Astrocyte of the hippocampus (primary cell): ENCODE measurements at places on chromosomes 7 and 10.

GRCh38 chr10:123570051-123570897 is 95.9 kb upstream of the GPR26 start:
- no peak for DNase-seq

DNA sequence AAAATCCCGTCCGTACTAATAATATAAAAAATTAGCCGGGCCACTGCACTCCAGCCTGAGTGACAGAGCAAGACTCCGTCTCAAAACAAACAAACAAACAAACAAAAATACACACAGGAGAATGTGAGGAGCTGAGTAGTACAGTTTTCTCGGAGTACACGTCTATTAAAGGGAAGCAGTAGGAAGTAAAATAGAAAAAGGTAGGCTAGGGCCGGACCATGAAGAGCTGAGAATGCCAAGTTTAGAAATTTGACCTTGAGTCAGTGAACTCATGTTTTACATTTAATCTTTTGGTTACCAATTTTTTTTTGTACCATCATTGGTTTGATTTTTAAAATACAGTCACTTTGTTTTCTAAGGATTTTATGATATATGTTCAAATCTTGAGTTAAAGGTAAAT is 64.1 kb downstream of the KAT6B start:
- no peak for DNase-seq

DNA sequence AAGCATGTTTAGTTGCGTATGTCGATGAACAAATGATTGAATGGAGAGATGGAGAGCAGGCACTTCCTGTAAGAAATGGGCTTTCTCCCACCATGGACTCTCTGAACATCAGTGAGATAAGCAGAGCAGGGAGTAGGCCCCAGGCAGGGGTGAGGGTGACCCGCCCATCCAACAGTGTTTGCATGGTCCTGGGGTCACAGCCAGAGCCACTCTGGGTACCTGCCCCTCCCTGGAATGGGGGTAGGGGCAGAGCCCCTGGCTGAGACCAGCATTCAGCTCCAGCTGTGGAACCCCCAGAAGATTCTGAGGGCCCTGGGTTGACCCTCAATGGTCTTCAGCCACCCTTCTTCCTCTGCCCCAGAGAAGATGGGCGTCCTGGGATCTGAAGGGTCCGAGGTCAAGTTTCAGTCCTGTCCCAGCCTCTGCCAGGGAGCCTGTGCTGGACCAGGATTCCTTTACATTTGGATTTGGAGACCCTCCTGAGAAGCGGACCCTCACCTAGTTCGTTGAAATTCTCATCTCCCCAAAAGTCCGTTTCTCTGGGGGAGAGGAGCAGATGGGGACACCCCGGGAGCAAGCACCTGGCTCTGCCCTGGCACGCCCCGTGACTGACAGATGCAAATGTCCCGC is 2.4 kb upstream of the FGF8 start:
- DNase-seq, result no peak

DNA sequence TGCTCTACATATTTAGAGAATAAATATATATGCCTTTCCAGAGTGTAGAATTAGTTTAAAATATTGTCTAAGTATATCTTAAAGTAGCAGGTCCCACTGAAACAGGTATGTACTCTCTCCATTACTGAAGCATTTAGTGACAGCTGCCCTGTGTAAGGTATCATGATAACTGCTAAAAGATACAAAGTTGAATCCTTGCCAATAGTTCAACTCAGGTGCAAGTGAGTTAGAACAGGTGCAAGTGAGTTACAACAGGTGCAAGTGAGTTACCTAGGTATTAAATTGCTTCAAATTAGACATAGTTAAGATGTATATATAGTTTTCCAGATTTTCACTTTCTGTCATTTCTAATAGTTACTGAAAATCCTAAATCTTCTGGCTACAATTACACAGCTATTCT is 119.1 kb downstream of the CNOT4 start:
- no peak for DNase-seq

GRCh38 chr7:133300088-133300487 is 47.2 kb downstream of the EXOC4 start:
- no peak for DNase-seq

DNA sequence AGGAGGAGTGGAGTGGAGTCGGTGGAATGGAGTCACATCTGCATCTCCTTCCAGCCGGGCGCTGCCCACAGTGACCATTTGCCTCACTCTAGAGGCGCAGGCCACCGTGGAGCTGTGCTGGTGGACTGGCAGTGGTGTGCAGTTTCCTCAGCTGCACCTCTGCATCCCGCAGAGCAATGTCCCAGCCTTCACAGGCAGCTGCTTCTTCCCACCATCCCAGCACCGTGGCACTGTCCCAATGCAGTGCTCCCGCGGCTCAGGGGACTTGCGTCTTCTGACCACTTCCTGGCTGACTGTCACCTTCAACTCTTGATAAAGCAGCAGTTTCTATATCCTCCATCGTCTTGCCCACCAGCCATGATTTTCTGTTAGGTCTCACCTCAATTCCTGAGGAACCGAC is 90.3 kb upstream of the SFMBT2 start:
- DNase-seq, result no peak

DNA sequence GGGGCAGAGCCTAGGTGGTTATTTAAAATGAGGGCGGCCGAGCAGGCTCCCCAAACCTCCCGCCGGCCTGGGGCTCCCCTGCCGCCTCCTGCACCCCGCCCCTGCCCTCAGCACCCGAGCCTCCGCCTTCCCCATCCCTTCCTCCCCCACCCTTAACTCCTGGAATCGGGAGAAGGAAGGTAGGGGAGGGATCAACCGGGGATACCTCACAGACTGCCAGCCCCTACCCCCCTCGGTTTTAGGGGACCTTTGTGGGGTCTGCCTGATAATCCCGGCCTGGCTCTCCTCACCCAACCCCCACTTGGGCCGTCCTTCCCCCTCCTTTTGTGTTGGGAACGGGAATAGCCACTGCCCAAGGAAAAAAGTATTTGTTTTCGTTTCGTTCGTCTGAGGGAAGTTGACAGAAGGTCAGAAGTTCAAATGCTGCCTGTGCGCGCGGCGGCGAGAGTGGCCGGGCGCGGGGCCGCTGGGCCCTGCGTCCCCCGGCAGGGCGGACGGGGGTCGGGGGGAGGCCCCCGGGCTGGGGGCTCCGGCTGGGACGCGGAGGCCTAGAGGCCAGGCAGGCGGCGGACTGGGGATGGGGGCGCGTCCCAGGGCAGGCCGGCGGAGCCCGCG is 2.8 kb downstream of the SHH start:
- no peak for DNase-seq

DNA sequence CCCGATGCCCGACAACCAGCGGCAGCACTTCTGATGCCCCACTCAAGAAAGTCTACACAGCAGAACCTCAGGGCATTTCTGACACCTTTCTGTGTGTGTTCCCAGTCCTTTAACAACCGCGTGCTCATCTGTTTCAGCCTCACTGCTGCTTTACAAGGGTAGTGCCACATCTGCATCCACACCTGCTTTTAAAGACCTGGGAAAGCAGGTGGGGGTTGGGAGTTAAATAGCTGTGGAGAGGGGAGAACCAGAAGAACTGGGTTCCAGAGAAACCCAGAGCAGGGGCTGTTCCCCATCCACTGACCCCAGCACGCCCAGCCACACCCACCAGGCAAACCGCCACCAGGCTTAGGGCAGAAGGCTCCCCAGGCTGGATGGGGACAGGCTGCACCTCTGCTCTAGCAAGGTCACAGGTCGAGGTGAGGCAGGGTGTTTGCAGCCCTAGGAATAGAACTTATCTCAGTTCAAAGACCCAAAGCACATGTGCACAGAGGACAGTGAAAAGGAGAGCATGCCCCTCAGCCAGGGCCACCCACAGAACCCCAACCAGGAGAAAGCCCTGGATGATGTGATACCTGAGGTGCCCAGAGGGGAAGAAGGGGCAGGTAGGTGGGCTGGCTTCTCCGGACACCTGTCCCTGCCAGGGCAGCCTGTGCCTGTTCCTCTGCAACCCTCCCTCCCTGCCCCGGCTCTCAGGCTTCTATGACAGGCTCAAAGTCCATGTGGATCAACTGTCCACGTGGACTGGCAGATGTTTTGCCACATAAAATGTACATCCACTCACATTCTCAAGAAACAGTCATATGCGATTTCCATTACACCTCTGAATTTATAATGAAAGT is 51.3 kb downstream of the COBL start:
- no peak for DNase-seq

DNA sequence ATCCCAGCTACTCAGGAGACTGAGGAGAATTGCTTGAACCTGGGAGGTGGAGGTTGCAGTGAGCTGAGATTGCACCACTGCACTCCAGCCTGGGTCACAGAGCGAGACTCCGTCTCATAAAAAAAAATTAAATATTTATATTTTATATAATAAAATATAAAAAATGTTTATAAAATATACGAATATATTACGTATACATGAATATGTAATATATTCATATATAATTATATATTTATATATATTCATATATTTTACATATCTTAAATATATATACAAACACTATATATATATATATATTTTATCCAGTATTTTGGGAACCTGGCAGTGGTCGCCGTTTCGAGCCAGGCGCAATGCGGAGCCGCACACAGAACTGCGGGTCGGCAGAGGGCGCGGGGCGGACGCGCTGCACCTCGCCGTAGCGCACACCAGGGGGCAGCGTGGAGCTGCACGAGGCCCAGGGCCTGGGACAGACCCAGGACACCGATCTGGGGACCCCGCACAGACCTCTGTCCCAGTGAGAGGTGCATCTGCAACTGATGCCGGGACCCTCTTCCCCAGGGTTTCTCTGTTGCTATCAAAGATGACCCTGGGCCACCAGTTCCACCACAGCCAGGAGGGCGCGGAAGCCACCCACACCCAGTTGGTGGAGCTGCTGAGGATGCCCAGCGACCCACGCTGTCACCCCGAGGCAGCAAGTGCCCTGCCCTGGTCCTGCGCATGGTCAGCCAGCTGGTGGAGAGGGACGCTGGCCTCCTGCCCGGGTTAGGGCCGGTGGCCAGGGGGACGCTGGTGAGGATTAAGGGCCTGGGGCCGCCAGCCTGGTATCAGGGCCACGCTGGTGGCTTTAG is 22.7 kb downstream of the AP5Z1 start:
- peak; percentile 73 for DNase-seq

- DNase-seq, result peak; percentile 91
These were observed 89.1 kb downstream of the MMRN2 start for GRCh38 chr10:86868353-86868752.

- DNase-seq, result no peak
These were observed 566 bp downstream of the ASNS start for GRCh38 chr7:97871659-97872024.

DNA sequence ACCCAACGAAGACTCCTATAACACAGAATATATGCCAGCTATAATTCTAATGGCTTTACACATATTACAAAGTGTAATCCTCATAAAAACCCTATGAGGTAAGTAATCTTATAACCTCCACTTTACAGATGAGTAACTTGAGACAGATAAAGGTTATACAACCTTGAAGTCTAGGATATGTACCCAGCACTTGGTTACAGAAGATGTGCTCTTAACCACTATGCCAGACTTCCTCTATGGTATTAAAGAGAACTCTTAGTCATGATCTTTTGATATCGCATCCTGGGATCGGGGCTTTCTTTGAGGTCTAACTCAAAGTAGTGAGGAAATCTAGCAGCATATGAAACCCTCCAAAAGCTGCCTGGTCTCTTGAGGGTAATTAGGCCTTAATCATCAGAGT is 319.2 kb upstream of the LRRN3 start:
- DNase-seq, result no peak

DNA sequence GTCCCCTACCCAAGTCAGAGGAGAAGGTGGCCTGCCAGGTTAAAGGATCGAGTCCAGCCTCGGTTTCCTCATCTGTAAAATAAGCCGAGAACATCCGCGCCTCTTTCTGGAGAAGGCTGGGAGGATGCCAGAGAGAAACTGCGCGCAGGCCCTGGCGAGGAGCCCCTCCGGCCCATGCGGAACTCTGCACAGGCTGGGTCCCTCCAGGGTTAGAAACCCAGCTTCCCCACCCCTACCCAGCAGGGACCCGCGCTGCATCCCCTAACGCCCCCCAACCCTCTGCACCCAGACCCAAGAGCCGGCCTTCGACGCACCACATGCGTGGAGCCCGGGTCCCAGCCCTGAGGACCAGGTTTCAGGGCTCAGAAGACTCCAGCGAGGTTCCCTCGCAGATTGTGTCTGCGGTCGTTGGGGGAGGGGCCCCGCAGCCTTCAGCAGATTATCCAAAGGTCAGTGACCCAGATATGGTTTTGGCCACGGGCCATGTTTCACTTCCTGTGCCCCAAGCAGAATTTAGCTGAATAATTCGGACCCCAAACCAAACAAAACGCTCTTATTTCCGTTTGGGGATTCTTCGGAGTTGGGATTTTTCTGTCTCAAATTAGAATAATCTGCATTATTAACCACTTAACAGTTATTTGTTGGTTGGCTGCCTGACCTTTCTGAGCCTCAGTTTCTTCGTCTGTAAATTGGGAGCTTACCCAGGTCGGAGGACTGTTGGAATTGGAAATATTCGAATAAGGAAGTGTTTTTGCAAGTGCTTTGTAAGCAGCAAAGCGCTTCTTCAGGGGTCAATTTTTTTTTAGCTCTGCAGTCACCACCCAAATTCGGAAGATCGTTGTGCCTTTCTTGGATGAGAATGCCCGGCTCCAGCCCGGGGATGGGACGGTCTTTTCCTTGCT is 167.7 kb downstream of the UBE2H start:
- no peak for DNase-seq

DNA sequence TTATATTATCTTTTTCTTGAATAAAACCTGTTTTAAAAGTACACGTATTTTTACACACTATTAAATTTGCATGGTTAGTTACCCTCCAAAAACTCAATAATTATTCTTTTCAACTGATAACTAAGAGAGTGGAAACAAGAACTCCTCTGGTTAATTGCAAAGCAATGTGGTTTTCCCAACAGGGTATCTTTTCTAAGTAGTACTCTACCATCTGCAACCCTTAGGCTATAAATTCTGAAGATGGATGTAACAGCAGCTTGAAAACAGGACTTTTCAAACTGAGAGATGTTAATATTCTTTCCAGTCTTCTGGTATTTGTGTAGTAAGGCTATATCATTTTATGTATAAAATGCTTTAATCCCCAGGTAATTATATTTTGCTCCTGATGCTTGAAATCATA is 916.1 kb upstream of the POT1 start:
- DNase-seq, result no peak

DNA sequence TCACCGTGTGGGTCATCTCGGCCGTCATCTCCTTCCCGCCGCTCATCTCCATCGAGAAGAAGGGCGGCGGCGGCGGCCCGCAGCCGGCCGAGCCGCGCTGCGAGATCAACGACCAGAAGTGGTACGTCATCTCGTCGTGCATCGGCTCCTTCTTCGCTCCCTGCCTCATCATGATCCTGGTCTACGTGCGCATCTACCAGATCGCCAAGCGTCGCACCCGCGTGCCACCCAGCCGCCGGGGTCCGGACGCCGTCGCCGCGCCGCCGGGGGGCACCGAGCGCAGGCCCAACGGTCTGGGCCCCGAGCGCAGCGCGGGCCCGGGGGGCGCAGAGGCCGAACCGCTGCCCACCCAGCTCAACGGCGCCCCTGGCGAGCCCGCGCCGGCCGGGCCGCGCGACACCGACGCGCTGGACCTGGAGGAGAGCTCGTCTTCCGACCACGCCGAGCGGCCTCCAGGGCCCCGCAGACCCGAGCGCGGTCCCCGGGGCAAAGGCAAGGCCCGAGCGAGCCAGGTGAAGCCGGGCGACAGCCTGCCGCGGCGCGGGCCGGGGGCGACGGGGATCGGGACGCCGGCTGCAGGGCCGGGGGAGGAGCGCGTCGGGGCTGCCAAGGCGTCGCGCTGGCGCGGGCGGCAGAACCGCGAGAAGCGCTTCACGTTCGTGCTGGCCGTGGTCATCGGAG is 1.8 kb downstream of the ADRA2A start:
- no peak for DNase-seq

GRCh38 chr7:106608661-106609060 is 52.3 kb downstream of the CCDC71L start:
- no peak for DNase-seq

GRCh38 chr10:29723726-29724125 is 89.0 kb upstream of the SVIL start:
- no peak for DNase-seq

GRCh38 chr7:91656541-91657482 is 223.7 kb downstream of the MTERF1 start:
- peak; percentile 56 for DNase-seq
